ENCODE measurements at places on chromosomes 11 and 22.

- no peak for DNase-seq
These were observed 13.0 kb downstream of the CLPB start for GRCh38 chr11:72421351-72421750.

DNA sequence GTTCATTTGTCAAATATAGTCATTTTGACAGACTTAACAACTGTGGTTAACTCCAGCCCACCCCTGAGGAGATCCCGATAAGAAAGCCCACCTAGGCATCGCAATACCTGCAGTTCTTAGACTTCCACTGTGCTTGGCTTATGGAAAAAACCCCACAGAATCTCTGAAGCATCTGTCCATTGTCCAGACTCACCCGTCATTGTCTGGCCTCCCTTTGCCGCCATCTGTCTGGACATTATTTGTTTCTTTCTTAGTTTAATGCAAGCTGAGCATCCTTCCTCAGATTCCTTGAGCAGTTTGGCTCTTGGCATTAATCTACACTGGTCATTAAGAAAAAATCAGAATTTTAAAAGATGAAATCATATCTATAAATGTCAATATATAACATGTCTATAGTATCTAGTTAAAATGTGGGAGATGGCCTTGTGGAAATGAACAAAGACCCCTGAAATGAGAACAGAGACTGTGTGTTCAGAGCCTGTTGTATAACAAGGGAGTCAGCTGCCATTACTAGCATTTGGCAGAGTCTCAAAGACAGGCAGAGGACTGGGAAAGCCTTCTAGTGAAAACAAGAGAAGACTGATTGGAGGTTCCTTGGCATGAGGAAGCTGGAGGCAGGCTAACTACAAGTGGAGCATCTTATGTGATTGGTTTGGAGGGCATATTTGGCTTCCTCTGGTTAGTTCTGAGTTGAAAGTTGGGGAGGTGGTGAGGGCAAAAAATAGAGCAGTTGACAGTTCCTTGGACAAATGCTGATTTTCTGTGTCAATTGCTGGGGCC, 80.4 kb downstream of the SPON1 start:
- no peak for DNase-seq

DNA sequence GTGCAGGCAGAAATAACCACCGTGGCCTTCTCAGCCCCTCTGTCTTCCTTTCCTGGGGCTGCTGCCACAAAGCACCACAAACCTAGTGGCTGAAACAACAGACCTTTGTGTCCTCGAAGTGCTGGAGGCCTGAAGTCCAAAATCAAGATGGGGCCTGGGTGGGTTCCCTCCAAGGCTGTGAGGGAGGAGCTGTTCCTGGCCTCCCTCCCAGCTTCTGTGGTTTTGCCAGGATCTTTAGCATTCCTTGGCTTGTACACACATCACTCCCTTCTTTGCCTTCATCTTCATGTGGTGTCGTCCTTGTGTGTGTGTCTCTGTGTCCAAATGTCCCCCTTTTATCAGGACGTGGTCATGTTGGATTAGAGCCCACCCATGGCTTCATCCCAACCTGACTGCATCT, 29.0 kb upstream of the PARVG start:
- peak; percentile 18 for DNase-seq

- DNase-seq = peak; percentile 54
These were observed 27.2 kb downstream of the SHANK3 start for GRCh38 chr22:50699756-50700386.
